ENCODE measurements at places on chromosomes 2 and 18. TPM values are rescaled to one million over a fixed set of nuclear protein-coding genes. Genes with fewer than 3 reads are reported as not detected.

DNA sequence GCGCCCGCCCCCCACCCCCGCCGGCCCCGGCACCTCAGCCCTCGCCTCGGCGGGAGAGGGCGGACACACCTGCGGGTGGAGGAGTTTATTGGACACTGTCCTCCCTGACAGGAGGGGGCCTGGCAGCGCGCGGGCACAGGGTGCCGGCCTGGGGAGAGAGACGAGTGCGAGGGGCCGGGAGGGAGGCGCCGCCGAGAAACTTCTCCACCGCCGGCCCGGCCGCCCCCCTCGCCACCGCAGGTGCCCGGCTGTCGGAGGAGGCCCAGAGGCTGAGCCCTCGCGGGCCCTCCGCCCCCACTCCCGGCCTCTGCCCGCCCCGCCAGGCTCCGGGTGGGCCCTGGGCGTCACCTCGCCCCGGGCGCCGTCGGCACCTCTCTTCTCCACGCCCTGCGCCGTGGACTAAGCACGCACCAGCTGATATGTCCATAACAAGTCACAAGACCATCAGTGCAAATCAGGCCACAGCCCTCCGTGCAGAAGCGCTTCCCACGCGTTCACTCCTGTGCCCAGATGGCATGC lies 311.3 kb downstream of the CELF4 start:
- DNase-seq, result no peak

GRCh38 chr18:3823073-3823472 lies 373.1 kb downstream of the TGIF1 start:
- no peak for DNase-seq

GRCh38 chr18:11676867-11677266 lies 12.2 kb upstream of the GNAL start:
- no peak for DNase-seq

DNA sequence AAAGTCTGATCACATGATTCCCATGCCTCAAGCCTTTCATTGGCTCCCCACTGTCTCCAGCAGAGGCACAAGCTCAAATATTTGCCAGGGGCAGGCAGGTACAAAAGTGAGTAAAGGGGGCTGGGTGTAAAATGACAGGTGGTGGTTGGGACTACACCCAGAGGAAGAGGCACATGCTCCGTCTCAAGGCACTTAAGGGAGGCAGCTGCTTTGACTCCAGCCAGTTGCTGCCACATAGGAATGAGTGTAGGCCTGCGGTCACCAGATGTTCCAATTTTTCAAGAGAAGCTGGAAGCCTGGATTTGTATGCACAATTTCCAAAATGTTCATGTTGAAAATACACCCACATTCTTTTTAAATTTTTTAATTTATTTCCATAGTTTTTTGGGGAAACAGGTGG lies 164.4 kb downstream of the UPP2 start:
- no peak for DNase-seq

MEP1B gene
- total RNA-seq, result not detected

DNA sequence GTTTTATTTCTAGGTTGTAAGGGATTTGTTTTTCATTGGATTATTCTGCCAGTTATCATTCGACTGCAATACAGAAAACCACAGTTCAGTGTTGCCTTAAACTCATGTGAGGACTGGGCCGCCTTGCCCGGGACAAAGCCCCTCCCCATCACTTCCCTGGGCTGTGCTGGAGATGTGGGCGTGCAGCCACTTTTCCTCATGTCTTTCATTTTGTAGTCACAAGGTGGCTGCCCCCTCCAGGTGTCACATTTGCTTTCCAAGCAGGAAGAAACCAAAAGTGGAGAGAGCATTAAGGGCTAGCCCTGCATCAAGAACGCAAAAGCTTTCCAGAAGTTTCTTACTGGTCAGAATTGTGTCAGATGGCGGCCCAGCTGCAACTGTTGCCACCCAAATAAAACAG lies 492.5 kb upstream of the ID2 start:
- DNase-seq, result no peak
